ENCODE measurements at places on chromosomes 1 and 21. TPM values are rescaled to one million over a fixed set of nuclear protein-coding genes. Genes with fewer than 3 reads are reported as not detected.

The TCHH gene
- 0.14 TPM for total RNA-seq

The C1orf87 gene
- total RNA-seq: not detected

DNA sequence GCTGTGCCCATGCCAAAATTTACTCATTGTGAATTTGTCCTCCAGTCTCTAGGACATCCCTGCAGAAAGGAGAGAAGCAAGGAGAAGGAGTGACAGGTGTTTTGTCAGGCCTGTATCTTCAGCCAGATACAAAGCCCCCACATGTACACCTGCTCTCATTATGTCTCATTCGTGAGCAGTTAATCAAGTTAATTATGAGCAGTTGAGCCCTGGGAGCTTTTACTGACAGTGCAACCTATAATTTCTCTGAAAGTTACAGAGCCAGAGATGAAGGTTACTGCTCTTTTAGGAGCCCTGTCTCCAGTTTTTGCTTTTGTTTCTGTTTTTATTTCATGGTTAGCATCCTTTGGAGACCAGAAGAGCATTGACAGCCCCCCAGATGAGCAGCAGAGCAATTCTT lies 5.0 kb upstream of the ILDR2 start:
- DNase-seq: no peak

GRCh38 chr1:226916497-226916896 lies 23.6 kb upstream of the COQ8A start:
- DNase-seq: no peak

DNA sequence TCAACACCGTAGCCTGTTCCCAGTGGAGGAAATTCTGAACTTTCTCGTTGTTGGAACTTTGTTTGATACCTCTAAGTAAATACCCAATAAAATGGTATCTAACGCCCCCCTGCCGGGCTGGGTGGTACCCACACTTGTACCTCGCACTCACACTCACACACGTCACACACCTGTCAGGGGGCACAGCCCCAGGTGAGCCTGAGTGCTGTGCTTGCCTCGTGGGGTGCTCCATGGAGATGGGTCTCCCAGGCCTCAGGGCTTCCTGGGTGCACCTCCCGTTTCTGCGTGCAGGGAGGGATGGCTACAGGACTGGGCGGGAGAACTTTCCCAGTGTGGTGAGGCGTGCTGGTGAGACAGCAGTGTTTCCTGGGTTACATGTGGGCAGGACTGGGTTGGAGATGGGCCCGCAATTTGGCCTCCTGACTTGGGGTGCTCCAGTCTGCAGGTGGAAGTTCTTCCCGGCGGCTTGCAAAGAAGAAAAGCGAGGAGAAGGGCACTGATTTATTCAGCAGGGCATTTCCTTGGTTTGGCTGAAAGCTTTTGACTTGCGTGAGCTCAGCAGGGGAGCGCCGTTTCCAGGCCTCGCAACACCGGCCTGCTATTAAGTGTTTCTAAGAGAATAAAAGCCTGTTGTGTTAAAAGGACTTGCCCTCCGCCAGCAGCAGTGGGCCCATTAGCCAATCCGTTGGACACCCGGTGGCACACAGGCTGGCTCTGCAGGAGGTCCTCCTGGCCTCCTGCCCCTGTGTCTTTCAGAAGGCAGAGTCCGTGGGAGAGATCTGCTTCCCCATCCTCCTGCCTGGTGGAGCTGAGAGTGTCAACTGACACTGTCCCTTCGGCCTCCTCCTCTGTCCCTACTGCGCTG lies 79.7 kb downstream of the KIF26B start:
- peak; percentile 55 for DNase-seq
